ENCODE measurements at places on chromosomes 4 and X. TPM values are rescaled to one million over a fixed set of nuclear protein-coding genes. Genes with fewer than 3 reads are reported as not detected.

Gene TMEM31
- not detected for total RNA-seq

Gene SMIM10L2A
- 6.5 TPM for total RNA-seq

Gene PABPC1L2B
- 1.2 TPM for total RNA-seq

Gene AIMP1
- total RNA-seq: 33.7 TPM

Gene NR0B1
- not detected for total RNA-seq

Gene DMRTC1
- total RNA-seq: not detected

Gene EVC
- 53.0 TPM for total RNA-seq

Gene FGF16
- not detected for total RNA-seq

Gene TRAM1L1
- 7.0 TPM for total RNA-seq

Gene AMTN
- 0.96 TPM for total RNA-seq

Gene ABCB7
- total RNA-seq: 30.8 TPM

Gene GPR82
- 0.72 TPM for total RNA-seq

Gene BMX
- total RNA-seq: 8.7 TPM

Gene UGT8
- 3.6 TPM for total RNA-seq

Gene FAM184B
- total RNA-seq: 3.1 TPM

Gene CACNA1F
- total RNA-seq: not detected

Gene MAGEC3
- total RNA-seq: not detected

Gene NPY5R
- 5.8 TPM for total RNA-seq

Gene SPRY1
- total RNA-seq: 28.2 TPM

Gene TMPRSS11F
- total RNA-seq: 1.9 TPM

Gene KIF4A
- total RNA-seq: 0.24 TPM

Gene GSX2
- 14.0 TPM for total RNA-seq

Gene ADH1C
- 5.3 TPM for total RNA-seq

Gene USP46
- 19.0 TPM for total RNA-seq

Gene NUDT10
- 4.1 TPM for total RNA-seq

Gene ATP6AP1
- total RNA-seq: 31.5 TPM

Gene CXCL6
- total RNA-seq: 1.2 TPM

Gene SPACA5
- not detected for total RNA-seq

Gene CD99
- 226 TPM for total RNA-seq

Gene EREG
- 3.9 TPM for total RNA-seq

Gene FOXO4
- 13.5 TPM for total RNA-seq

Gene NLRP2B
- 0.48 TPM for total RNA-seq

Gene ETDA
- not detected for total RNA-seq

Gene LNX1
- total RNA-seq: 30.8 TPM

Gene UGT2B15
- total RNA-seq: 4.6 TPM

Gene SLC6A14
- total RNA-seq: 0.48 TPM

Gene PPP1R2C
- total RNA-seq: not detected

Gene CPLX1
- total RNA-seq: not detected

Gene AREG
- 10.1 TPM for total RNA-seq

Data from umbilical cord (tissue), 2 donors.